ENCODE measurements at places on chromosomes 3 and 15.

DNA sequence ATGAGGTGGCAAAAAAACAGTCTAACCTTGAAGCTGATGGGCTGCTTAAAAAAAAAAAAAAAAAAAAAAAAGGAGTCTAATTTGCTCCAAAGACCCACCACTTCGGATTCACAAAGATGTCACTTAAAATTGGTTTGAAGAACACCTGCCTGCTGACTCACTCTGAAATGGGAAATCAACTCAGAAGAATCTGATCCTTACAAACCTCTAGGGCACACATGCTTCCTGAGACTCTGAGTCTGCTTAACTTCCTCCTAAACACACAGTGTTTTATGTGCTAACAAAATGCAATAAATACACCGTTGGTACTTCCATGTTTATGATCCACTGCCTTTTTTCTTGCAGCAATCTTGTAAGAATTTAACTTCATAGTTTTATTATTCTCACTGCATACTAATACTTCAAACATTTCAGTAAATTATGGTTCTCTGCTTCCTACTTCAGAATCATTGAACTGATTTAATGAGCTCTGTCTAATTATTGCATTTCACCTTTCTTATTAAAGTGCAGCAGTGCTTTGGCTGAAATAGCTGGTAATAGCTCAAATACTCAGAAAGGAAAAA lies 73.0 kb upstream of the FRMD4B start:
- peak; percentile 10 for DNase-seq

- no peak for DNase-seq
Observed at GRCh38 chr3:119924111-119925094, 142.5 kb downstream of the NR1I2 start.

DNA sequence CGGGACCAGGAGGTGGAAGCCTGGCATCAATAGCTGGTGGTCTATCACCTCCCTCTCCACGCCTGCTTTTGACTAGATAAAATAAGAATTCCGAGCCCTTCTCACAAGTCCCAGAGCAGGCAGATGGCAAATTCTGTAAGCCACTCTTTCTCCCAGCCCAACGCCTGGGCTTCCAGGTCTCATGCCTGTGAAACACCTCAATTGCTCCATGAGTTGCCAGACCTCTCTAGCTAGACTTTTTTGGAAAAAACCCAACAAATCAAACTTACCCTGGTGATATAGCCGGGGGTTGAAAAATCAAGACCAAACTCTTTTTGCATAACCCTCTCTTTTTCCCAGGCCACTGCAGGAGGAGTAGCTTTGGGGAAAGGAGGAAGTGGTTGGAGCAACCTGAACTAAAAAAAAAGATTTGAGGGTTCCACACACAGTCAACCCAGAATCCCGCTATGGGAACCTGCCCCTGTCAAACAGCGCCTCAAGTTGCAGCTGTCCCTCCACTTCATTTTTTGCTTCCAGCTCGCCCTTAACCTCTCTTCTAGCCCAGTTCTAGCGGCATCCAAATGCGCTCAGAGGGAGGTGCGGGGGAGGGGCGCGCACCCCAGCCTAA lies 7.0 kb downstream of the BHLHE40 start:
- peak; percentile 68 for DNase-seq

DNA sequence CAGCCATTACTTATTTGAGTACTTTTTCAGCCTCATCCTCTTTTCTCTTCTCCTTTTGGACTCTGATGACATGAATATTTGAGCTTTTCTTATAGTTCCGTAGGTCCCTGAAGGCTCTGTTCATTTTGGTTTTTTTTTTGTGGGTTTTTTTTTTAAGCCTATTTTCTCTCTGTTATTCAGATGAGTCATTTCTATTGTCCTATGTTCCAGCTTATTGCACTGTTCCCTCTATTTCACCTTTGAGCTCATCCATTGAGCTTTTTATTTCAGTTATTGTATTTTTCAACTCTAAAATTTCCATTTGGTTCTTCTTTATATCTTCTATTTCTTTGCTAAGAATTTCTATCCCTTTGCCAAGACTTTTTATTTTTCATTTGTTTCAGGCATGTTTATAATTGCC lies 7.2 kb upstream of the MGLL start:
- no peak for DNase-seq

DNA sequence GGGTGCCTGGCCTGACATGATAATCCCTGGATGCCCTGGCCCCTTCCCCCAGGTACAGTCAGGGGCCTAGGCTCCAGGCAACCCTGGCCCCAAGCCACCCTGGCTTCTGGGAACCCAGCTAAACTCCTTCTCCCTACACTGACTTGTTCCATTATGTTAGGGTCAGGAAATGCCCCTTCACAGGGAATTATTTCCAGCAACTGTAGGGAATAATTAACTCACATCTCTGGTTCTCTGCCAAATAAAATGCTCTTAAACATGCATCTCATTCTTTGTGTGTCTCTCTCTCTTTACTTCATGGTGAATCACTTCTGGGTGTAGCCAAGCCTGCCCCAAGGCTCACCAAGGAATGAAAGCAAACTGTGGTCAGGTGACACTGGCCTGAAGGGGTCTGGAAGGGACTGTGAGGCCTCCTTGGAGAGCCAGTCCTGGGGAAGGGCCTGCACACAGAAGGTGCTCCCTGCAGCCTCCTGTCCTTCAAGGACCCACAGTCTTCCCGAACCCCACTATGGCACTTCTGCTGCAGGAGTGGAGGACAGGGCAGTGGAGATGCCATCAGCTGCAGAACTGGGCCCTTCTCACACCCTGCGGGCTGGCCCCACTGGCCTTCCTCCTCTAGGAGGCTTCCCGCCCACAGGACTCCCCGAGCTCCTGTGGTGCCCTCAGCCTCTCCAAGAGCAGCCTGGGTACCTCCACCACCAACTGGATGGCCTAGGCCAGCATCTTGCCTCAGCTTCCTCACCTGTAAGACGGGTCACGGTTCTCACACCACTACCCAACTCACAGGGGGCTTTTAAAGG lies 17.6 kb downstream of the TKT start:
- DNase-seq = no peak

GRCh38 chr3:70882104-70882503 lies 569.7 kb upstream of the MDFIC2 start:
- DNase-seq = no peak

DNA sequence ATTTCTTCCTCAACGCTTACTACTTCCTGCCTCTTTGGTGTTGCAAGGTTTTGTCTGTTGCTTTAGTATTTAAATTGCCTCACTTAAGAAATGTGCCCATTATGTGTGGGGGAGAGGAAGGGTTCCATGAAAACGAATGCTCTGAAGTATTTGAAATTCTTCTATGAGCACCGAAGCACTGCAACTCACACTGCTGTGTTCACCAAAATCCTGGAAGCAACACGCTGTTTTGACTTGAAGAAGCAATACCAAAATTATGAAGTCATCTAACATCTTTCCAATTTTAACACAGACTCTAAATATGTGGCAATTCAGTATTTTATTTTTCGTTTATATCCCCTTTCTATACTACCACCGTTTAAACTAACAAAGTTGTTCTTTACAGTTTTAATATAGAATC lies 101.5 kb downstream of the RBMS3 start:
- no peak for DNase-seq

DNA sequence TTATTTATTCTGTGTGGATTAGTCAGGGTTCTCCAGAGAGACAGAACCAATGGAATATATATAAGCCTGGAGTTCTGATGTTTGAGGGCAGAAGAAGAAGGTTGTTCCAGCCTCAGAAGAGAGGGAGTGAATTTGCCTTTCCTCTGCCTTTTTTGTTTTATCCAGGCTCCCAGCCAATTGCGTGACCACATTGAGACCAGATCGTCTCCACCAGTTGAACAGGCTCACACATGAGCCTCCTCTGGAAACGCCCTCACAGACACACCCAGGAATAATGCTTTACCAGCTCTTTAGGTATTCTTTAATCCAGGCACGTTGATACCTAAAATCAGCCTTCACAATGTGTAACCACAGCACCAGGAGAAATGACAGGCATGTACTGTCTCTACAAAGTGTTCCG lies 923.1 kb downstream of the TBL1XR1 start:
- DNase-seq = no peak

DNA sequence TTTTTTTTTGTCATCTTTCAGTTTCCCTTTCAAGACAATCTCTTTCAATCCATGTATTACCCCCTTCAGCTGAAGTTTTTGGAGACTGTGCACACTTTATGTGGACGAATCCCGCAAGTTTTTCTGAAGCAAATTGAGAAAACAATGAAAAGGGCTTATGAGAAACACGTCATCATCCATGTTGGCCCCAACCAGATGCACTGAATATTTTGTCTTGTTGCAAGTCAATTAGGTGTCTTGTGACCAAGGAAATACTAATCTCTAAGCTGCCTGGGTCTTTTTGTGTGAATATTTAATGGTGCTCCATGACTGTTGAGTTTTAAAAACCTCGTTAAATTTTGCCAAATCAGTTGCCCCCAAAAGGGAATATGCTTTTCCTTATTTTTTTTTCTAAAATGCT lies 21.7 kb upstream of the PPP4R2 start:
- no peak for DNase-seq

GRCh38 chr15:76939715-76940114 lies 8.2 kb downstream of the RCN2 start:
- no peak for DNase-seq

GRCh38 chr3:99774467-99774866 lies 43.2 kb upstream of the CMSS1 start:
- DNase-seq = no peak

DNA sequence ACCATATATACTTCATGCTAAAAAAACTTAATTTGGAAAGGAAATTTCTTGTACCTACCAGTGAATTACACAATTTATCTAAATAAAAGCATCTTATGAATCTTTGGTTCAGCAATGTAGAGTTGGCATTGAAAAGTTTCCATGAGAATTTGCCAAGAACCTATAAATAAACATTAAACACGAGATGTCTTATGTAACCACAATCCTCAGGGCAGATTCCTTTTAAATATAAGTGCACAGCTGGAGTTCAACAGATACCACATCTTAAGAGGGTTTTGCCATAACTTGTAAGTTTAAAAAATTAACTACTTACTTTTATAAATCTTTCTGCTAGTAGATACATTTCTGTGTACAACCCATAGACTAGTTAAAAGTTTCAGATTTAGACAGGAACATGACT lies 499.3 kb upstream of the ARRDC4 start:
- no peak for DNase-seq

DNA sequence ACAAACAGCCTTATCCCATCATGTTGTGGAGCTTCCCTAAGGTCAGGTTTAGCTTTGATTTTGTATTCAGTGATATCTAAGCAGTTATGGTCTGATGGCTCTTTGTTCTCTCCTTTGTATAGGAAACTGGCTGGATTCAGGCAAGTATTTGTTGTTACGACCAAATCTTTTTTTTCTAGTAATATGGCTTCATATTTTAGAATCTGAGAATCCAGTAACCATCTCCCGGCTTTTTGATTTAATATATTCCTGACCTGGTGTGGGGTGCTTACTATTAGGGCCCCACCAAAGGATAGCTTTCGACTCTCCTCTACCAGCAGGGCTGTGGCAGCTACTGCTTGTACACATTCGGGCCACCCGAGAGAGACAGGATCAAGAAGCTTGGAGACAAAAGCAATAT lies 23.0 kb downstream of the ARL8B start:
- DNase-seq = no peak

DNA sequence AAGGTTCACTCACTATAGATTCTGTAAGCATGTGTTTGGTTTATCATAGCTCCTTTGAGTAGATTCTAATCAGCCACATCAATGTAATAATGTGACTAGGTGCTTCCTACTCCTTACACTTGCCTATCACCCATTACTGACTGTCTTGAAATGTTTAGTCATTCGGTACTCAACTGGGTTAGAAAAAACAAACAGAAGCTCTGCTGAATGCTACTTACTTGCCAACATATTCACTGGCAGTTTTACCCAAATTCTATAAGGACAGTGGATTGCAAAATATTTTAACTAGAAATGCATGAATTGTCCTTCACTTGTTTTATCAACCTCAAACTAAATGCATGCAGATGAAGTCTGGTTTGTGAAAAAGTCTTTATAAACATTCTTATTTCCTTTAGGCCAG lies 352.1 kb upstream of the ALCAM start:
- no peak for DNase-seq

DNA sequence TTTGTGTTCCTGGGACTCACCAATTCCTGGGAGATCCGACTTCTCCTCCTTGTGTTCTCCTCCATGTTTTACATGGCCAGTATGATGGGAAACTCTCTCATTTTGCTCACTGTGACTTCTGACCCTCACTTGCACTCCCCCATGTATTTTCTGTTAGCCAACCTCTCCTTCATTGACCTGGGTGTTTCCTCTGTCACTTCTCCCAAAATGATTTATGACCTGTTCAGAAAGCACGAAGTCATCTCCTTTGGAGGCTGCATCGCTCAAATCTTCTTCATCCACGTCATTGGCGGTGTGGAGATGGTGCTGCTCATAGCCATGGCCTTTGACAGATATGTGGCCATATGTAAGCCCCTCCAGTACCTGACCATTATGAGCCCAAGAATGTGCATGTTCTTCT lies 16.8 kb downstream of the OR4F15 start:
- DNase-seq = no peak

DNA sequence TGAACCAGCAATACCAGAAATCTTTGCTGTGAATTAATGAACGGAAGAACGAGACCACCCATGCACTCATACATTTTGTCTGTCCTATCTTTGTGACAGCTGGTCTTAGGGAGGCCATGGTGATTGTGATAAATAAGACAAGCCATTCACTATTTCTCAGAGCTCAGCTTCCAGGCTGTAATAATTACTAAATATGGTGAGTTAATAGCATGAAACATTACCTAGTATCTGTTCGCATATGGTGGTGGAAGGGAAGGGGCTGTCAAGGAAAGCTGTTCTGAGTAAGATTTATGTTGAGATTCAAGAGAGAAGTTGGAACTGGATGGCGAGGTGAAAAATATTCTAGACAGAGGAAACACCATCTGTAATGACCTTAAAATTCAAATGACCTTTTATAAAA lies 719.0 kb upstream of the ZNF385D start:
- no peak for DNase-seq

- DNase-seq = no peak
Observed at GRCh38 chr15:87123676-87124382, 1044.2 kb downstream of the AGBL1 start.

GRCh38 chr3:105880681-105881290 lies 12.0 kb upstream of the CBLB start:
- no peak for DNase-seq

DNA sequence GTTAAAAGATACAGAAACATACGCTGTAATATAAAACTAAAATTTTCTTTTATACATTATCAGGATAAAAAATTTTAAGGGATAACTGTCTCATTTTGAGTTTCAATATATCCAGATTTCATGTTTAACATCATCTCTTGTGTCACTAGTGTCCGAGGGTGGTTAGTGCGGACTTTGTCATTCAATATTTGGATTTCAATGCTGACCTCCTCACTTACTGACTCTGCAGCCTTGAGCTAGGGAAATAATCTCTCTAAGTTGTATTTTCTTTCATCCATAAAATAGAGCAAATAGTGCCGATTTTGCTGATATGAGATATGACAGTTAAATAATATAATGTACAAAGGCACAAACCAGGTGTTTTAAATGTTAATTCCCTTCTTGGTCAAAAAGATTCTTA lies 203.2 kb downstream of the CPNE4 start:
- no peak for DNase-seq
